Epithelial cell of prostate (primary cell): ENCODE measurements at places on chromosomes 3 and 15.

- no peak for DNase-seq
These were observed 50.9 kb downstream of the HCN4 start for GRCh38 chr15:73317651-73318462.

DNA sequence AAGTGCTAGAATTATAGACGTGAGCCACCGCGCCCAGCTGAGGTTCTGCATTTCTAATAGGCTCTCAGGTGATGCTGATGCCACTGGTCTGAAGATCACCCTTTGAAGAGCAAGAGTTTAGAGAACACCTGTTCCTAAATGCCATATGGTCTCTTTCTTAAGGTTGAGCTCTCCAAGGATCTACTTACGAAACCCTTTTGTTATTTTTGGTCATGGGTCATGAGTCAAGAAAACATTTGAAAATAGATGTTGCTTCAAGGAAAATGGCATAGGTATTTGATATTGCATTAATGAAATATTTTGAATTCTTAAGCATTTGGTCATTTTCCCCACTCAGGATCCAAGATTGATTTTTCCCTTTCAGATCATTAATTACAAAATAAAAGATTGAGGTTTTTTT lies 74.7 kb upstream of the SOX2 start:
- DNase-seq: no peak

DNA sequence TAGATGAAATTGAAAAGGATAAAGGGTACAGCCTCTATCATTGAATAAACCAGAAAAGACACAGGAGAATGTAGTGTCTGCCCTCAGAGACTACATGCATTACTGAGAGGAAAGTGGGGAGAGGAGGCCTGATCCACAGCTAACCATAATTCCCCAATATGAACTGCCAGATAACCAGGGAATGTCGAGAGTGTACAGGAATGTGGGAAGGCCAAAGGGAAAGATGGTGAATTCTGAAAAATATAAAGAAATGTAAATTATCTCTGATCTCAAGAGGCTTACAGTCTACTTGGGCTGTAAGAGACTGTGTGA lies 22.3 kb downstream of the MYO1E start:
- DNase-seq: no peak

GRCh38 chr3:32401556-32402081 lies 10.0 kb downstream of the CMTM7 start:
- no peak for DNase-seq

DNA sequence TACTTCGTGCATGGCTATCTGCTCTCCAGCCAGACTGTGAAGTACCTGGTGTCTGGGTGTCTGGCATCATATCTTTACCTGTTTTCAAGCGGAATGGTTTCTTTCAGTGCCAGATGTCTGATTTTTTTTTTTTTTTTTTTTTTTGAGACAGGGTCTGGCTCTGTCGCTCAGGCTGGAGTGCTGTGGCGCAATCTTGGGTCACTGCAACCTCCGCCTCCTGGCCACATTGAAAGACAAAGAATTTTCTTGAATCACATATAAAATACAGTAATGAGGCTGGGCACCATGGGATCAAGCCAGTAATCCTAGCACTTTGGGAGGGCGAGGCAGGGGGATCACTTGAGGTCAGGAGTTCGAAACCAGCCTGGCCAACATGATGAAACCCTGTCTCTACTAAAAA lies 2.8 kb upstream of the MESP1 start:
- no peak for DNase-seq

GRCh38 chr3:150545419-150546225 lies 674 bp downstream of the SERP1 start:
- no peak for DNase-seq

DNA sequence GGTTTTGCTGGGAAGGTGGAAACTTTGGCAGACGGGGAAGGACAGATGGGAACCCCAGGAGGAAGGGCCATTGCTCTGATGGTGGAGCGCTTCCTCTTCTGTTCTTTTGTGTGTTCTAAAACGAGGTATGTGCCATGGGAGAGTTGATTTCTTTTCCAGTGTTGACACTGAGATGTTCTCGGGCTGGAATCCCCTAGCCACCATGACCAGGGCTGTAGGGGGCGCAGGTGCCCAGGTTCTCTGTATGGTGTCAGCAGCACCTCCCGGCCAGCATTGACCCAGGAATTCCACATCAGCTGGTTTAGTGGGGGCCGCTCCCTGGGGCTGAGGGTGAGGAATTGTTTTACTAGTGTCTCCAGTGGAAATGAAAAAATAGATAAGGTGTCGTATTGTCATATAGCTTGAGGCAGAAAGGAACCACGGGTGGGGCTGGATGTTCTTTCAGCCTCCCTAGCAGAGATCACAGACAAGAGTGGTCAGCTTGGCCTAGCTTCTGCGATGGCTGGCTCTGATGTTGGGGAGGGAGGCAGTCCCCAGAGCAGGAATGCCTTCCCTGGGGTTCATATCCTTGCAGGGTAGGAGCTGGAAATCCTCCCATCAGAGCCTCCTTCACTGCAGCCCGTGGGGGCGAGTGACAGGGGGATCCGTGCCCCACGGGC lies 34.2 kb upstream of the ACAD9 start:
- DNase-seq: no peak
